ENCODE measurements at places on chromosomes 5 and 9.

GRCh38 chr5:73314395-73315257, 134.0 kb downstream of the FOXD1 start:
- DNase-seq: no peak

GRCh38 chr5:150107909-150108447, 21.6 kb upstream of the CSF1R start:
- no peak for DNase-seq

DNA sequence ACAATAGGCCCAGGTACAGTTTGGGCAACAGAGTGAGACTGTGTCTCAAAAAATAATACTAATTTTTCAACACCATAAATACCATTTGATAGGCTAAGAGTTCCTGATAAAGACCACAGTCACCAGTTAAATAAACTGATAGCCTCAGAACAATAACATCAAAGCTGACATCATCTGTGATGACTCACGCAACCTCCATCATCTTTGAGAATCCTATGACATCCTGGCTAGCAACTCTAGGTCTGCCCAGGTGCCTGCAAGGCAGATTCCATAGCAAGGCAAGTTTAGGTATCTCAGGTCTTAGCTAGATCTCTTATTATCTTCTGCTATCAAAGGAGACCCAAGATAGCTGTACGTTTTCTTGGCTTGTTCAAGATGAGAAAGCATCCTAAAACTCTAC, 30.5 kb upstream of the UBAP2 start:
- no peak for DNase-seq

DNA sequence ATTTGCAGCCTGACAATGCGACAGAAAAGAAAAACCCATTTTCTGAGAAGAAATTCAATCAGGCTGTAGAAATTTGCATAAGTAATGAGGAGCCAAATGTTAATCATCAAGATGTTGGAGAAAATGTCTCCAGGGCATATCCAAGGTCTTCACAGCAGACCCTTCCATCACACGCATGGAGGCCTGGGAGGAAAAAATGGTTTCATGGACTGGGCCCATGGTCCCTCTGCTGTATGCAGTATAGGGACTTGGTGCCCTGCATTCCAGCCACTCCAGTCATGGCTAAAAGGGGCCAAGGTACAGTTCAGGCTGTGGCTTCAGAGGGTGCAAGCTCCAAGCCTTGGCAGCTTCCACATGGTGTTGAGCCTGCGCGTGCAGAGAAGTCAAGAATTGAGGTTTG, 73.3 kb downstream of the CCDC192 start:
- DNase-seq: no peak

DNA sequence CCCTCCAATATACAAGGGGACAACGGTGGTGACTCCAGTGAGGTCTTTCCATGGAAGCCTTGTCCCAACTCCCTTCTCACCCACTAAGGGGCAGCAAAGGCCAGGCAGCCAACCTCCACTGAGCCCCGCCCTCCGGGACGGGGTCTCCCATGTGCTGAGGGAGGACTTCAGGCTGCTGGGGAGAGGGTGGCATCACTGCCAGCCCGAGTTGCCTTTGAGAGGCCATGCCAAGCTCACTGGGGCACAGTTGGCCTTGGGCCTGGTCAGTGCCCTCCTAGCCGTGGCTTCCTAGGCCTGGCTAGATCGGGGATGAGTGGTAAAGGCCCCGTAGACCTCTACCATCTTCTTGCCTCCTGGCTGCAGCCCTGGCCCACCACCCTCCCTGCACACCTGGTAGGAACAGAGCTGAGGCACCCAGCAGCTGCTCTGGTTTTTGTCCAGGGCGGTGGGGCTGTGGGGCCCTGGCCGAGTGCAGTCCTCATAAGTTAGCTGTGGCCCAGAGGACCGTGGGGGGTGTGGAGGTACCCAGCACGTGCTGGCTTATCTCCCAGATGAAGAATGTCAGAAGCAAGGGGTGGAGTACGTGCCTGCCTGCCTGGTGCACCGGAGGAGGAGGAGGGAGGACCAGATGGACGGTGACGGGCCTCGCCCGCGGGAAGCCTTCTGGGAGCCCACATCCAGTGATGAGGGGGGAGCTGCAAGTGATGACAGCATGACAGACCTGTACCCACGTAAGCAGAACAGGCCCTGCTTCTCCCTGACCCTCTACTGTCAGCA, 3.2 kb downstream of the SURF2 start:
- no peak for DNase-seq

Measured in activated CD4-positive, alpha-beta T cell treated with anti-CD3 and anti-CD28 coated beads for 24 hours (primary cell).